Brain (organoid and tissue), 16 donors: ENCODE measurements at places on chromosomes 6 and 20. TPM values are rescaled to one million over a fixed set of nuclear protein-coding genes. Genes with fewer than 3 reads are reported as not detected.
A peak's percentile ranks its signal among the peaks of the same experiment; 100 is the strongest.

The TMEM170B gene
- 2.7 TPM for polyA plus RNA-seq

The MUC22 gene
- not detected for polyA plus RNA-seq

GRCh38 chr20:29326376-29327070, 1930.9 kb upstream of the DEFB115 start:
- no peak for DNase-seq

GRCh38 chr6:163263196-163263595, 151.3 kb upstream of the QKI start:
- peak; percentile 75 for DNase-seq

DNA sequence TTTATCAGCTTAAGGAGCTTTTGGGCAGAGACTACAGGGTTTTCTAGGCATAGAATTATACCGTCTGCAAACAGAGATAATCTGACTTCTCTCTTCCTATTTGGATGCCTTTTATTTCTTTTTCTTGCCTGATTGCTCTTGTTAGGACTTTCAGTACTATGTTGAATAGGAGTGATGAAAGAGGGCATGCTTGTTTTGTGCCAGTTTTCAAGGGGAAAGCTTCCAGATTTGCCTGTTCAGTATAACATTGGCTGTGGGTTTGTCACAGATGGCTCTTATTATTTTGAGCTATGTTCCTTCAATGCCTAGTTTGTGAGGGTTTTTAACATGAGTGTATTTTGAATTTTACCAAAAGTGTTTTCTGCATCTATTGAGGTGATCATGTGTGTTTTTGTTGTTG, 192.8 kb upstream of the PHACTR1 start:
- no peak for DNase-seq

DNA sequence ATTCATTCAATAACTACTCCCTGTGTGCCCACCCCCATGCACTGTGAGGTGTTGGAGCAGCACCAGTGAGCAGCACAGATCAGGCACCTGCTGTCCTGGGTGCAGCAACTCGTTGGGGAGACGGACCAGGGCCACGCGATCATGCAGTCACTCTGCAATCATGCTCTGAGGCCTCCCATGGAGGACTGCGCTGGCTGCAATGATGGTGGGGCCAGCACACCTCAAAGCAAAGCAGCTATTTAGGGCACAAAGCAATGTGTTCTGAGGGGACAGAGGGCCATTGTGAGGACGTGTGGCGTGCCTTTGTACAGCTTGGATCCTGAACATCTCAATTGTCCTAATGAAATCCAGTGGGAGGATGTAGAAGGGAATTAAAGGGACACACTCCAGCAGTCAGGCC, 41.0 kb upstream of the MPC1 start:
- DNase-seq = no peak
